Mesenchymal stem cell (in vitro differentiated cells and primary cell): ENCODE measurements at places on chromosomes 11 and 22.

DNA sequence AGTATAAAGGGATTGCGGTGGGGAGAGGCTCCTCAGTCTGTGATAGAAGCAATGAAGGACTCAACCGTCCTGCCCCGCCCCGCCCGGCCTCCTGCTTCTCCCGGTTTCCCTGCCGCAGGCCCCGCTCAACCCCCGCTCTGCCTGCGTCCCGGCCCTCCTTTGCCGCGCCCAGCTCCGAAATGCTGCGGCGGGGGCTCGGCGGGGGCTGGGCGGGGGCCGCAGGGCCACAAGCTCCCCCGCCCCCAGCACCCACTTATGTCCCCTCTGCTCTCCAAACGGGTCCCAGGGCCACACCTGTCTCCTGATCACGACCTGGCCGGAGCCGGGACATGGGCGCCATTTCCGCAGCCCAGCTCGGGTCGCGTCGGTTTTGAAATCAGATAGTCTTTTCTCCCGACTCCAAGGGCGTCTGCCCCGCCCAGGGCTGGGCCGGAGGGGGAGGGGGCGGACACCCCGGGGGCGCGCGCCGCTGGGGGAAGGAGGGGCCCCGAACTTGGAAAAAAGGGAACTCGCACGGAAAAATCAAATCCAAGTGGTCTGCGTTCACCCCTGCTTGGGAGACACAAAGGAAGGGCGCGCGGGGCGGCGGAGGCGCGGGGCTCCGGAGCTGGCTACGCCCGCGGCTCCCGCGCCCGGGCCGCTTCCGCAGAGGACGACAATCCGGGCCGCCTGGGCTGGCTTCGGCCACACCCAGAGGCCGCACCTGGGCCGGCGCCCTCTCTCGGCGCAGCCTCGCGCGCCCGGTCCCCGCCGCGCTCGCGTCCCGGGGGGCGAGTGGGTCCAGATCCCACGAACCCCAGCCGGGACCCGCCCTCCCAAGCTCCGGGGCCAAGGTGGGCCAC is 70.6 kb upstream of the EP300 start:
- peak; percentile 51 for DNase-seq

- DNase-seq = peak; percentile 59
These were observed 44.9 kb upstream of the ETS1 start for GRCh38 chr11:128632141-128632791.

GRCh38 chr11:78828676-78829075 is 254.0 kb upstream of the NARS2 start:
- DNase-seq = no peak

- no peak for DNase-seq
These were observed 5.6 kb downstream of the TMA7B start for GRCh38 chr22:39965748-39966147.

DNA sequence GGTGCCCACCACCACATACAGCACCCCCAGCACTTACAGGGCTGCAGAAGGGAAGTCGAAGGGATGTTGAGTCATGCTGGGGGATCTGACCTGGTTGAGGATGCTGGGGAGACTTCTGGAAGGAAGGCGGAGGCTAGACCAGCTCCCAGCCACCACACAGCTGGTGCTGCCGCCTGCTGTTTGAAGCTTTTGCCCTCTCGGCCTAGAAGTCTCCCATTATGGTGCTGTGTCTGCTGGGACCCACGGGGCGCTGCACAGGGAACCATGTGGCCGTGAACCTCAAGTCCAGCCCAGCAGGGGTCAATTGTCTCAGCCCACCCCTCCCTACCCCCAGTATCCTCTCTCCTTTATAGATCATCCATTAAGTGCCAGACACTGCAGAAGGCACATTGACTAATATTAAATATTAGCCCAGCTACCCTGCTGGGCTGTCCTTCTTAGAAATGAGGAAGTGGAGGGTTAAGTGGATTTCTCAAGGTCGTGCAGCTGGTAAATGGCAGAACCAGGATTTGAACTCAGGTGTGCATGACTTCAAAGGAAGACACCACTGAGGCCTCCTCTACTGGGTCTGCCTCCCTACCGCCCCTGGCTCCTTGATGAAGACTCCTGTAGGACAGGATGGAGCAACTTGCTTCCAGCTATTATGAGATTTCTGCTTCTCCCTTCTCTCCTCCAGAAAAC is 49.7 kb downstream of the CYTH4 start:
- DNase-seq = no peak

DNA sequence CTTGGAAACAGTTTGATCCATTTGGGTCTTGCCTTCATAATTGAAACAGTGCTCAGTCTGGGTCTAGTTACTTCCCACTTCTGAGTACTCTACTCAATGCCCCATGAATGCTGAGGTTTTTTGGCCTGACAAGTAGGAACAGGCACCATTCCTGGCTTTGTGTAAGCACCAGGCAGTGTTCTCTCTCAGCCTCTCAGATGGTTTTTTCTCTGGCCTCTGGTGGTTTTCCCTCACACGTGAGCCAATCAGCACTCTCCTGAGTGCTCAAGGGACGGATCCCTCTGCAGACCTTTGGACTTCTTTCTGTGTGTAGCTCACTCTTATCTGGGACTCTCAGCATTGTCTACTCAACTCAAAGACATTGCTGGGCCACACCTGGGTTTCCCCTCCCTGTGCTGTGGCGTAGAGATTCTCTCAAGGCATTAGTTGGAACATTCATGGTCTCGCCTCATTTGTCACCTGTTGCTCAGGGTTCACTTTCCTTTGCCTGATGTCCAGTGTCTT is 21.3 kb downstream of the SIK2 start:
- no peak for DNase-seq

DNA sequence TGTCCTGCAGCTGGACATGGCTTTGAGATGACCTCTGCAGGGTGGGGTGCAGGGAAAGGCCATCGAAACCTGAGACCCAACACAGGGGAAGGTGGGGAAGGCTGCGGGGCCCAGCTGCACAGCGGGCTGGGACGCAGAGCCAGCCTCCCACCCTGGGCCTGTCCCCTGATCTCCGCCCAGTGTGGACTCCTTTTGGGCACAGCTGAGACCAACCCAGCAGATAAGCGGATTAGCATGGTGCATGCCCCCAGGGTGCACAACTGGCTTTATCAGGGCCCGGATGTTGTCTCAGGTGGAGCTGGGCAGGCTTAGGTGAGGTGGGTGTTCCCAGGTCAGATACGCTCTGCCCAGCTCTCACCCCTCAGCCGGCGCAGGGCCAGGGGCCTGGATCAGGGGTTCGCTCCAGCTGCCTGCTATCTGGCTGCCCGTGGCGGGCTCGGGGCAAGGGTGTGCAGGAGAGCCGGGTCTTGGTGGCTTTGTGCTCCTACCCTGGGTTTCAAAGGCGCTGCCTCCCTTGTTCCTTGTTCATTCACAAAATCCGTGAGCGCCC is 28.1 kb upstream of the MUC5AC start:
- no peak for DNase-seq

- DNase-seq = peak; percentile 80
These were observed 14.5 kb downstream of the SERPINH1 start for GRCh38 chr11:75576499-75576918.

GRCh38 chr11:23078289-23078971 is 218.2 kb upstream of the CCDC179 start:
- DNase-seq = peak; percentile 50

DNA sequence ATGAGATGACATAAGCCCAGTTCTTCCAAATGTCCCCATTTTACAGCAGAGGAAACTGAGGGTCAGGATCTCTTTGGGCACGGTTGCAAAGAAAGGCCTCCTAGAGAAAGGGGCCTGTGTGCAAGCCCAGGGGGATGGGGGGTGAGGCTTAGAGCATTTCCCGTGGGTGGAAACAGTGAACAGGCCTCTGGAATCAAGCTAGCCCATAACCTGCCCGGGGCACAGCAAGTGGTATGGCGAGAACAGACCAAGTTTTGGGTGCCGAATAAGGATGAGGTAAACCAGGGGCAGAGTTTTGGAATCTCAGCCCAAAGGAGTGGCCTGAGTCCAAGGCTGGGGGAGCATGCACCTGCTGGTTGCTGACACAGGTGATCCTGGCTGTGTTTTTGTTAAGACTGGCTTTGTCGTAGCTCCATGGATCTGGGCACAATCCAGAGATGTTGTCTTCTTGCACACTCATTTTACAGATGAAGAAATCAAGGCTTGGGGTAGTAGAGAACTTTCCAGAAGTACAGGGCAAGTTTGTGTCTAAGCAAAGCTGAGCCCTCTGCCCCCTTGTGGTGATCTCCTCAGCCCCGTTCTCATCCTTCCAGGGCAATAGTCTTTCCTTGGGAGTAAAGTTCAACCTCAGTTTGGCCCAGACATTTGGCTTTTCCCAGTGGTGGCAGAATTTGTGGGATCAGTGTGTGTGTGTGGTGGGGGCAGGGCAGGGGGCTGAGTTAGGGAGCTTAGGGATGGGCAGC is 53.5 kb upstream of the MYEOV start:
- DNase-seq = no peak

- DNase-seq = peak; percentile 85
These were observed 49.9 kb downstream of the STIM1 start for GRCh38 chr11:3905080-3905953.

GRCh38 chr11:110089617-110090282 is 3.4 kb upstream of the ZC3H12C start:
- DNase-seq = no peak

DNA sequence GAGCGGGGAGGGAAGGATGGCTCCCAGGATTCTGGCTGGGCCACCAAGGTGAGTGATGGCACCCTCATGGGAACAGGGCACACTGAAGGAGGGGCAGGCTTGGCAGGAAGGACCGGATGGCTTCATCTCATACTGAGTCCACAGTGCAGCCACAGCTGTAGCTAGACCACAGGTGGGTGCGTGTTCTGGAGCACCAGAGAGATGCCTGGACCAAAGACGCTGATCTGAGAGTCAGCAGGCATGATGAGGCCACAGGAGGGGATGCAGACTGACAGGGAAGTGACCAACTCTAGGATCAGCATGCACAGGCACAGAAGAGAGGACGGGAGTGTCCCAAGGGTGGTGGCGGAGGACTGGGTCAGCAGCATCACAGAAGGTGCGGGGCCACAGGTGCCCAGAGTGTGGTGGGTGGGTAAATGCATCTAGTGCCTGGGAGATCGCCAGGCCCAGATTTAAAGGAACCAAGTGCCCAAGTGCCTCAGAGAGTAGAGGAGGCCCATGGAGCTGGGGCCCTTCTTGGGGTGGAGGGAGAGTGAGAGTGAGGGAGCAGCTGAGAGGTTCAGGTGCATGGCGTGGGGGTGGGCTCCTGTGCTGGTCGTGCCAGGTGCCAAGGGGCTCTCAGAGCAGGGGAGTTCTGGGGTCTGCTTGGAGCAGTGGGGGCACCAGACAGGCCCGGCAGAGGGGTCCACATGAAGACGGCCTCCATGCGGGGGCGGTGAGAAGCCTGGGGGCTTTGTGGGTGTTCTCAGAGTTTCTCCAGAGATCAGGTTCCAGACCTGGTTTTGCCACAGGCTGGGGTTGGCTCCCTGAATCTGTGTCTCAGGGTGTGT is 113.7 kb downstream of the CEP164 start:
- DNase-seq = no peak

- DNase-seq = no peak
These were observed 850.8 kb downstream of the BRD1 start for GRCh38 chr22:48976556-48977535.
